ENCODE measurements at places on chromosomes 4 and X. TPM values are rescaled to one million over a fixed set of nuclear protein-coding genes. Genes with fewer than 3 reads are reported as not detected.

DNA sequence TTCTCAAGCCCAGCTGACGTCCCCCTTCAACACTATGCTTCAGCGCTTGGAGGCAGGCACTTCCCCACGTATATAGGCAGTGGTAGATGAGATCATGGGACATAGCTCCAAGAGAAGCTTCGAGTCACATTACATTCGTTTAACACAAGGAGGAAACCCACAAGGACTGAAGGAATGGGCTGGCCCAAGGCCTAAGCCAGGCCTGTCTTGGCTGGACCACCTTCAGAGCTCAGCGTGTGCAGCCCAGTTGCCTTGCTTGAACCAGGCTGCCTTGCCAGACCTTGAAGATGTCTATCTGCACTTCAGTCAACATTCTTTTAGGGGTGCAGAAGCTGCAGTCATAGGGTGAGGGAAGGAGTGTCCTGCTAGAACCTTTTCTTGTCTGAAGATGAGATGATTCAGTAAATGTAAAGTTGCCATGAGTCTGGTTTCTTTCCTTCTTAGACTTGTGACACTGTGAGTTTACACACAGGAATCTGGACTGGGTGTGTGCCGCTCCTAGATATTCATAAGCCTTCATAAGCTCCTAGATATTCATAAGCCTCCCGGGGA, 144.1 kb upstream of the RBPJ start:
- DNase-seq: no peak

DNA sequence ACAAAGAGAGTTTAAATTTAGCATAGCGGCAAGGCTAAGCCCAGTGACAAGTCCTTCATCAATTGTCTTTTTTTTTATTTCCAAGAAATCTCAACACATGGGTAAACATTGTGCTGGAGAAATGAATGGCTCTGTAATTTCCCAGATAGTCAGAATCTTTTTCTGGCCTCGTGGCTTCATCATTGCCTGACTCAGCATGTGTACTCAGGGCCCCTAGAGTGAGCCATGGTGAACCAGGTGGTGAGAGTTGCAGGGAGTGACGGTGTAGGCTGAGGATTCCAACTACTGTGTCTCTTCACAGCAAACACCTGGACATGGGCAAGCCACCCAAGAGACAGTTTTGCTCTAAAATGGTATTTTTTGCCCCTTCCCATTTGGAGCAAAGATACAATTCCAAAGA, 43.1 kb upstream of the UCP1 start:
- no peak for DNase-seq

Gene NAA11
- total RNA-seq: not detected

DNA sequence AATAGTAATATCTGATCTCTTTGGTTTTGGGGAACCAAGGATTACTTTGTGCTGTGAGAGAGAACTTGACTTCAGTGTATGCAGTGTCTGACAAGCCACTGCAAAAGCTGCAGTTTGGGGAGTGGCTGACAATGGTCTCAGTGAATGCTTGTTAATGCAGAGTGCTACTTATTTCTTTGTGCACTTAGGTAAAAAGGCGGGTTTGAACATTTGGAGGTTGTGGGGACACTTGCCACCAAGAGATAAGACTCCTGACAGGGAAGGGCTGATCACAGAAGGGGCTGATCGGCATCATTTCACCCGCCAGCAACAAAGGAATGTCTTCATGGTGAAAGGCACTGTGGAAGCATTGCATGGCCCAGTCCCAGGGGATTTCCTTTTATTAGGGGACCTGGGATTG, 28.6 kb upstream of the USP46 start:
- no peak for DNase-seq

Gene ADGRG4
- total RNA-seq: not detected

DNA sequence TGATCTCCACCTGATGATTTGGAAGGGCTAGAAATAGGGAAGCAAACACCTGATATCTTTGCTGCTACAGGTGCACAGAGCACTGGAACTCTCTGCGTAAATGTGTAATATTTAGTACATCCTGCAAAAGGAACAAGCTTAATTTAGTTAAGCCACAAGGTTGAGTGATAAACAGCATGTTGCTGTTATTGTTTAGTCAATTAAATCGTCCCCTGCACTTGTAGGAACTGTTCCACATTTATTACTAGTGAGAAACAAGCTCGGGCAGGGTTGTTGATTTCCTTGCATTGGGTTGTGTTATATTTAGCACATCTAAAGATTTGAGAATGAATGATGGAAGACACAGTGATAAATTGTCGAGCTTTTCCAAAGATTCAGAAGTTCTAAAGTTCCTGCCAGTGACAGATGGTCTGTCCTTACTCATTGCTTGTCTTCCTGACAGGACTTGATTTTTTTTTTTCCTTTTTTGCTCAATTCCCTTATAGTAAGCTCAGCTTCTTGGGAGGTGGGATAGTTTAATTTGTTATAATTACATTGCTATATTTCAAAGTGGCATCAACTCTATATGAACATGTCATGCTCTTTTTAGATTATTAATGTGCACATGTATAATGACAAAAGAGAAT, 627.0 kb upstream of the ATOH1 start:
- DNase-seq: no peak

DNA sequence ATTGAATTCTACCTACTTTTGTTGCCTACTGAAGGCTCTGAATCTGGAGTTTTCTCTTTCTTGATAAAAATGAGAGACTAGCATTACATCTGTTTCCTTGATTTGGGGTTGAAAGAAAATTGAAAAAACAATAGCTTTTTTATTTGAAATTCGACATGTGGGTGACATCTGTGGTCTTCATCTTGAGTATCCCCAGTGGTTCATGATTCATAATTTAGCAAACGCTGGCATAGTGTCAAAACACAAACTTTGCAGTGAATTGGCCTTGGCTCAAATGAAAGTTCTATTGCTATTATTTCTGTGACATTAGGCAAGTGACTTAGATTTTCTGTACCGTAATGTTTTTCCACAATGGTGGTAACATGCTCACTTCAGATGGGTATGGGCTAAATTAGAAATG, 747.6 kb downstream of the PCDH7 start:
- no peak for DNase-seq

GRCh38 chrX:107831071-107831730, 5.5 kb downstream of the MID2 start:
- DNase-seq: no peak

- DNase-seq: no peak
Measured at GRCh38 chr4:47907089-47907646, 7.2 kb downstream of the NFXL1 start.

GRCh38 chr4:39802005-39802404, 104.1 kb downstream of the UBE2K start:
- no peak for DNase-seq

Gene F8A1
- 26.8 TPM for total RNA-seq

- DNase-seq: no peak
Measured at GRCh38 chrX:7889680-7890079, 37.5 kb downstream of the PNPLA4 start.

- no peak for DNase-seq
Measured at GRCh38 chrX:23792861-23793553, 10.0 kb downstream of the SAT1 start.

DNA sequence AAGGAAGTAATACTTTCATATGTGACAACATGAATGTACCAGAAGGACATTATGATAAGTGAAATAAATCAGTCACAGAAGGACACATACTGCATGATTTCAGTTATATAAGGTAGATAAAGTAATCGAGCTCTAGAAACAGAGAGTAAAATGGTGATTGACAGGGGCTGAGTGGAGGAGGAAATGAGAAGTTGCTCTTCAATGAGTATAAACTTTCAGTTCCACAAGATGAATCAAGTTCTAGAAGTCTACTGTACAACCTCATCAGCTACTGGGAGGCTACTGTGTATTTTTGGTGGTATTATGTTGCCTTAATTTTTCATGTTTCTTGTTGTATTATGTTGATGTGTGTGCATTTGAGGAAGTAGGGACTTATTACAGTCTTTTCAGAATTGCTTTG, 270.9 kb upstream of the GRIA3 start:
- DNase-seq: no peak

DNA sequence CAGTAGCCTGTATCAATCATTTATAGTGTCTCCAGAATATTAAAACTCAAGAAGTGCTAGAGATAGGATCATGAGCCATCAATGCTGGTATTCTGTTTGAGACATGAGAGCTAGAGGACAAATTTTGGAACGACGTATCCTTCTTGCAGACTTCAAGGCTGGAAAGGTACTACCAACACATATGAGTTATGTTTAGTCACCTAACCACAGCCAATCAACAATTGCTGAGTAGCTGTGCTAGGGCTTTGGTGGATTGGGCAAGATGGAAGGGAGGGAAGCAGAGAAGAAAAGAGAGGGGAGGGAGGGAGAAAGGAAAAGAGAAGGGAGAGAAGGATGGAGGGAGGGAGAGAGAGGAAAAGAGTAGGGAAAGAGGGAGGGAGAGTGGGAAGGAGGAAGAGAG, 21.6 kb upstream of the RAI2 start:
- DNase-seq: no peak

- DNase-seq: no peak
Measured at GRCh38 chr4:105280338-105281123, 133.9 kb downstream of the TET2 start.

- no peak for DNase-seq
Measured at GRCh38 chrX:85052205-85052604, 48.5 kb downstream of the APOOL start.

- no peak for DNase-seq
Measured at GRCh38 chrX:121733514-121733913, 686.1 kb downstream of the GLUD2 start.

- DNase-seq: no peak
Measured at GRCh38 chr4:25299476-25300203, 12.9 kb upstream of the ZCCHC4 start.

GRCh38 chrX:118530219-118530911, 34.8 kb downstream of the DOCK11 start:
- DNase-seq: no peak

- no peak for DNase-seq
Measured at GRCh38 chrX:136209016-136209738, 42.0 kb downstream of the MAP7D3 start.

Gene LARP1B
- total RNA-seq: 47.0 TPM

DNA sequence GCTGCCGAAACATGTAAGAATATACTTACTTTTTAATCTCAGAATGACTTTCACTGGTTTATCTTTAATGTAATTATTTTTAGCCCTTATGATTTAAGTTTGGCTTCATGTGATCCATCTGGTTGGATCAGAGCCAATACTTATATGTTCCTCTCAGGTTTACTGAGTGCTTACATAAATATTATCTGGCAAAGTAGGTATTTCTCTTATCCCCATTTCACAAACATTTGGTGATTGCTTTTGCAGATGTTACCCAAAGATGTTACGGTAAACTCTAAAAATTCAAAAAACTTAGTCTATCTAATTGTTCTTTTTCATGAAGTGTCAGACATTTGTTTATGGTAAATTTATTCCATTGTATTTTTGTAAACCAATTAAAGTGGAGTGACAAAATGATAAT, 115.0 kb upstream of the TLL1 start:
- DNase-seq: no peak

DNA sequence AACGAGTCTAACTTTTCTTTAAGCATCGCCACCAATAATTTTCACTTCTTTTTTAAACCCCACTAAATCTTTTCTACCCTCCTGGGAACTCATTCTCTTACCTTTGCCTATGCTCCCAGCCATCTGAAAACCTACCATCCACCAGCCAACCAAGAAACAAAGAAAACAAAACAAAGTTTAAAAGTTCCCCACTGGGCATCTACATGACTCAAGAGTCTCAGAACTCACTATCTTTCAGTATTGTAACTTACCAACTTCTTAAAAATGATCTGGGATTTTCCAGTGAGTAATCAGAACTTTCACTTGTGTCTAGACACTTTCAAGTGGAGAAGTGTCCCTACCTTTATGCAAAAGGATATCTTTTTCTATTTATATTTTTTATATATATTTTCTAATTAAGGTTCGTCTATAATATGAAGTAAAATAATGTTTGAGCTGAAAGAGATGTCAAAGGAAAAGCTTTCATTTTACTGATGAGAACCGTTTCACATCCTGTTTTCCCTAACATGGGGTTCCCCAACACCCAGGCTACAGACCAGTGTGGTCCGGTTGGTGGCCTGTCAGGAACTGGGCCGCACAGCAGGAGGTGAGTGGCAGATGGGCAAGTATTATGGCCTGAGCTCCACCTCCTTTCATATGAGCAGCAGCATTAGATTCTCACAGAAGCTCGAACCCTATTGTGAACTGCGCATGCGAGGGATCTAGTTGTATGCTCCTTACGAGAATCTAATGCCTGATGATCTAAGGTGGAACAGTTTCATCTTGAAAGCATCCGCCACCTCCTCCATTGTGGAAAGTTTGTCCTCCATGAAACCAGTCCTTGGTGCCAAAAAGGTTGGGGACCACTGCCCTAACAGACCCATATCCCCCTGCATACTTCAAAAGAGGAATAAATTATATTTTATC, 9.8 kb upstream of the TIGD2 start:
- no peak for DNase-seq

DNA sequence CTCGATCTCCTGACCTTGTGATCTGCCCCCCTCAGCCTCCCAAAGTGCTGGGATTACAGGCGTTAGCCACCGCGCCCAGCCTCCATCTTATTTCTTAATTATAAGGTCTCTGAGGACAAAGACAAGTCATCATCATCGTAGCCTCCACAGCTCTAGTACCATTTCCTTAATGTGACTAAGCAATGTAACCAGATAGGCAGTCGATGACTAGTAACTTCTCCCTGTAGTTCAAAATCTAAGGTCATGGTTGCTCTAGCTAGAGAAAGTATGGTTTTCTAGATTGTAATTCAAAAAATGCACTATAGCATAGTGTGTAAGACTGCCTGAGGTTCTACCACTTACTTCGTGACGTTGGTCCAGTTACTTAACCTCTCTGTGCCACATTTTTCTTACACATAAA, 6.9 kb downstream of the SLC39A8 start:
- no peak for DNase-seq

GRCh38 chr4:52837716-52838558, 24.2 kb upstream of the RASL11B start:
- no peak for DNase-seq

Gene TRAPPC11
- total RNA-seq: 25.9 TPM

DNA sequence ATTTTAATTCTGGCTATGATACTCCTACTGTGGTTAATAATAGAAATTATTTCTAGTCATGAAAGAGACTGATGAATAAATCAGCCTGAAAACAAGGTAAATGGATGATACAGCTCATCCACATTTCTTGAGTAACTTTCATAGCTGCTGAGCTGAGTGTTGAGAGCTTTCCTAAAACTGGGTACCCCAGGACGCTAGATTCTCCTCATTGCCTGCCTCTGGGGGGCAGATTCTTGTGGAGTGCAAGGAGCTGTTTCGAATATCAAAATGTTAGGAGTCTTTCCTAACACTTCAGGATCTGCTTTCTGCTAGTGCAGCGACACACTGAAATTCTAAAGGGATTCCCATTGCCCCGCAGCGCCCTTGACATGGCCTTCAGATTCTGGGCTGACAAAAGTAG, 2.1 kb downstream of the MND1 start:
- no peak for DNase-seq
